ENCODE measurements at places on chromosomes 13 and 19.

DNA sequence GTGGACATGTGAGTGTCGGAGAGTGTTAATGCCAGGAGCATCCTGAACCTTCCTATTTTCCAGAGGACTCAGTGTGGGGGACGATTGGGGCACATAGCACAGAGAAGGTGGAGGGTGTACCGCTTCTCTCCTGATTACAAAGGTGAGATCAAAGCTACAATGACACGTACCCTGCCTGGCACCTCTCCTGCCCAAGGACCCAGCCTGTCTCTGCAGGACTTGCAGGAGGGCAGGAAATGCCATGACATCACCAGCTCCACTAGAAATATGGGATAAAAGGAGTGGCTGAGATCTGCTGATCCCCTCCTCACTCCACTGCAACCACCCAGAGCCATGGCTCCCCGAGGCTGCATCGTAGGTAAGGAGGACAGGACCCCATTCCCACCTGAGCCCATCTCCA lies at the start of gene IGFL1:
Gene IGFL1 (plus strand): TSS at position 301 of the 400 bp plus-strand sequence. CDS start 33 bp downstream, at position 334.
- no peak for DNase-seq

GRCh38 chr13:45341034-45341798 lies at the start of gene TPT1:
TSS of gene TPT1 (minus strand) at chr13:45341183. CDS start at chr13:45341069, 114 bp downstream.
- DNase-seq = peak; percentile 100

- DNase-seq = no peak
Observed at GRCh38 chr19:58474997-58475713, 997 bp upstream of the ZNF446 start.

GRCh38 chr13:111938741-111939665 lies 127.9 kb upstream of the SOX1 start:
- no peak for DNase-seq

DNA sequence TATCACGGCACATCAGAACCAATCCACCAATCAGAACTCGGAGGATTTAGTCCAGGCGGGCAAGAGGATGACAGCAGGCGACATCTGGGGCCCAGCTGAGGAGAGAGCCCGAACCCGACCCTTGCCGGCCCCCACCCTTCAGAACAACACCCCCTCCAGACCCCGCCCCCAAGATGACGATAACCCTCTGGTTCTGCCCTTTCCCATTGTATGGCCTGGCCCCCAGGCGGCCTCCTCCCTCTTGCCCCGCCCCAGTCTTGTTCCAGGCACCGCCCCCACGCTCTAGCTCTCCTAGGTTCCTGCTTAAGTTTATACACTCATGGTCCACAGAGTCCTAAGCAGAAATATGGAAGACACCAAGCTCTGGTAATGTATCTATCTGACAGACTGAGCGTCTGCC lies 2.8 kb upstream of the ZNF83 start:
- DNase-seq = no peak

DNA sequence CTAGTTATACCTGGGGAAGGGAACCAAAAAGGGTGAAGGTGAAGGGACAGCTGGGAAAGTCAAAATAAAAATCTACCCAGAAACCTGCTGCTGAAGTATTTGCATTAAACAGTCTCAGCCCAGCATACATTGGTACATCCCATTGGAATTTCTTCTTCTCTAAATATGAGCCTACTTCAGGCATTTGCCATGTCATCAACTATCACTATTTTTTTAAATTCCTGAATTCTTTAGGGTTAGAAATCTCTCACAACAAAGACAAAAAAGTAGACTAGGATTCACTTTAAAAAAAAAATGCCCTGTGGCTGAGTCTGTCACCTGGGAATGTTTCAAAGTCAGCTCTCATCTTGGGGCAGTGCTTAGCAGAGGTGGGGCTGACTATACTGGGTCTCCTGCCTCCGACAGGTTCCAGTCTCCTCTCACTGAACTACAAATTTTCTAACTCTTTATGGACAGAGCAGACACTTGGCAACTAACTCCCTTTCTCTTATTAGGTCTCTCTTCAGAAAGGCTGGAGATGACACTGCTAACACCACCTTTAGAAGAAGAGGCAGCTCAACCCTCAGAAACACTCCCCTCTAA lies 141.2 kb downstream of the LHFPL6 start:
- DNase-seq = no peak

DNA sequence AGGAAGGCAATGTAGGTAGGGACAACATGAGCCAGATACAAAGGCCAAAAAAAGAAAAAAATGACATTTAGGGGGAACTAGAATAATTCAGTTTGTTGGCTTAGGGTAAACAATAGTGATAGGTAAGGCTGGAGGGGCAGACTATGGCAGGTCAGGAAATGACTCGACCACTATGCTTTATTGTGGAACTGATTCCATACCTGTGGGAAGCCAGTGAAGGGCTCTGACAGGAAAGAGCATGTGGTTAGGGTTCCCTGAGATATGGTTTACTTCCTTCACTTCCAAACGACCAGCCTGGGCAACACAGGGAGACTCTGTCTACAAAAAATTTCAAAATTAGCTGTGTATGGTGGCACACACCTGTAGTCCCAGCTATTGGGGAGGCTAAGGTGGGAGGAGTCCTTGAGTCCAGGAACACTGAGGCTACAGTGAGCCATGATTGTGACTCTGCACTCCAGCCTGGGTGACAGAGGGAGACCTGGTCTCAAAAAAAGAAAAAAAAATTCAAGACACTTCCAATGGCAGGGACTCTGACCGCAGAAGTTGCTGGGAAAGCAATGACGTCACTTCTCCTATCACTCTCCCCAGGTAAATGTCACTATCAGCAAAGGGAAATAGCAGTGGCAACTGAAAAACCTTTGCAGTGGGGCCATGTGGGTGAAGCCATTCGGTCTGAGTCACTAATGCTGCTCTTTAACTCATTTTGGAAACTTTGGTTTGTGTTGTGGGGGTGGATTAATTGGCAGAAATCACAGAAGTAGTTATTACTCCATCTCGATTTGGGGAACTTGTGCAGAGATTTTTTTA lies 192.8 kb upstream of the TSC22D1 start:
- DNase-seq = no peak

GRCh38 chr19:5541456-5541855 lies 26.3 kb downstream of the TINCR start:
- no peak for DNase-seq

DNA sequence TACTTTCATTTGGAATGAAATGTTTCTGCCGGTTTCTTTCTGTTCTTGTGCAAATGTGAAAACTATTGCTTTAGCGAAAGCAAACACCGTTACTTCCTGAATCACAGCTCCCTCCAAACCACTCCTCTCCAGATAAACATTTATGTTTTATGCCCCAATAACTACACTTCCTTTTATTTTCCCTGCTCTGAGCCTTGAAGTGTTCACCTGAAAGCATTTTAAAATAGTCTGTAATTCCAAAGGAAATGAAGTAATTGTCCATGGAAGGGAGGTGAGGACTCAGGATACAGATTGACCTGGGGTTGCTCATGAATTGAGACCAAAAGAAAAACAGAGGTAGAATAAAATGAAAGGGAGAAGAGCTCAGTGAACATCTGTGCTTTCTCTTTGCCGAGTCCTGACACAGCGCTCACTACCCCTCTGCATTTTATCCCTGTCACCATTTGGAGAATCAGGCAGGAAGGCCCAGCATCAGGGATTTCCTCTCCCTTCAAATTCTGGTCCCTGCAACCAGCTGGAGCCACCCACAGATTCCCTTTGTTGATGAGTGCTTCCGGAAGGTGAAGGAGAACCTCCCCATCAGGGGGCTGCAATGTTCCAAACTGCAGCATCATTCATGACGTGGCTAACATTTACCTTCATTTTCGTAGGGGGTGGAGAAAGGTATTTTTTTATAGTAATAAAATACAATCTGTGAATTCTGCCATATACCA lies 171.9 kb downstream of the ITGBL1 start:
- DNase-seq = peak; percentile 6
